Activated CD8-positive, alpha-beta T cell treated with anti-CD3 and anti-CD28 coated beads, Interleukin-2, amount 10 ng/mL, durations not matched to agents 7 days and 5 days (primary cell): ENCODE measurements at places on chromosomes 6 and 20.

DNA sequence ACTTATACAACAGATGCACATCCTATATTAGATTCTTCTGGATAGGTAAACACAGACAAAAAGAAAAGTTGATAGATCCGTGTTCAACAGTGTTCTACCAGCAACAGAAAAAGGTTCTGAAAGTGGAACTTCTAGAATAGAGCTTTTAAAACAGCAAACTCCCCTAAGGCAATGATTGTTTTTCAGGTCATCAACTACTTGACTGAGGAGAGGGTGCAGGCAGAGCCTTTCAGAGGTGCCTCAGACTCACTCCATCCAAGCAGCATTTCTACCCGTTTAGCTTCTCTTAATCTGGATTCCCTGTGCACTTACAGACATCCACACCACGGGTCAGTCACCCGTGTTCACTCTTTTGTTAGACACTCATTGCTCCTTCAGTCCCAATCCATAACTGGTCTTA lies 28.9 kb downstream of the FYN start:
- peak; percentile 25 for DNase-seq

GRCh38 chr6:30480536-30481156 lies 8.7 kb upstream of the HLA-E start:
- peak; percentile 75 for DNase-seq

GRCh38 chr20:37378785-37379598 lies 33.1 kb downstream of the SRC start:
- no peak for DNase-seq

DNA sequence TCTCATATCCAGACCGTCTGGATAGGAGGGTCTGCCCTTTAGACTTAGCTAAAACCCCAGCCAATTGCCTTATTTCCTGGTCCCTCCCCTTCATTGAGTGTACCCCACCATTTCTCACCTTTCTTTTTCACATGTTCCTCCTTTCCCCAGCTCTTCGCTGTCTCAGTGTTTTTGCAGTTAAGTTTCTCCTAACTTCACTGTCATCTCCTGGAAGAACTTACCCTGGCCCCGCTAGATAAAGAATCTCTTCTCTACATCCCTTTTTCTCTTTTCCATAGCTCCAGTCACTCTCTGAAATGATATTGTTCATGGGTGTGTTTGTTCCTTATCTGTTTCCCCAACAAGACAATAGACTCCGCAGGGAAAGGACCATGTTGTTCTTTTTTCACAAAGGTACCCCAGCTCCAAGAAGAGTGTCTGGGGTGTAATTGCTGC lies 208.8 kb downstream of the TSHZ2 start:
- DNase-seq, result no peak

DNA sequence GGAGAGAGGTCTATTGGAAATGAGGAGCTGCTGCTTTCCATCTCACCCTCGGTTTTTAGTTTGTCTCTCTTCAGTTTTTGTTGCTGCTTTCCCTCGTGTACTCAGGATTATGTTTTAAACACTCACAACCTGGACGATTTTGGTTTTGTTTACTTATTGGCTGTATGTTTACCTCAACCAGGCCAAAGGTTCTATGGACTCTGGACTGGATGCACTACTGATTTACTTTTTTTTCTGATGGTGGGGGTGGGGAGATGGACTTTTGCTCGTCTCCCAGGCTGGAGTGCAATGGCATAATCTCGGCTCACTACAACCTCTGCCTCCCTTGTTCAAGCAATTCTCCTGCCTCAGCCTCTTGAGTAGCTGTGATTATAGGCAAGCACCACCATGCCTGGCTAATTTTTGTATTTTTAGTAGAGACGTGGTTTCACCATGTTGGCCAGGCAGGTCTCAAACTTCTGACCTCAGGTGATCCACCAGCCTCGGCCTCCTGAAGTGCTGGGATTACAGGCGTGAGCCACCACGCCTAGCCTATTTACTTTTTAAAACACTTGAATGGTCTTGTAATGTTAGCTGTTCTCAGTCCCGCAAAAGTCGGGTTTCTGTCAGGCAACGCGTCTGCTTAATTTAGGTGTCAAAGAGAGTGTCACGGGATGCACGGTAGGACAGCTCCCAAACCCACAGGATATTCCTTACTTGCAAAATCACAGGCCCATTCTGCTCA lies 148.2 kb upstream of the RIPOR2 start:
- DNase-seq, result no peak
